ENCODE measurements at places on chromosomes 11 and 22.
A peak's percentile ranks its signal among the peaks of the same experiment; 100 is the strongest.

DNA sequence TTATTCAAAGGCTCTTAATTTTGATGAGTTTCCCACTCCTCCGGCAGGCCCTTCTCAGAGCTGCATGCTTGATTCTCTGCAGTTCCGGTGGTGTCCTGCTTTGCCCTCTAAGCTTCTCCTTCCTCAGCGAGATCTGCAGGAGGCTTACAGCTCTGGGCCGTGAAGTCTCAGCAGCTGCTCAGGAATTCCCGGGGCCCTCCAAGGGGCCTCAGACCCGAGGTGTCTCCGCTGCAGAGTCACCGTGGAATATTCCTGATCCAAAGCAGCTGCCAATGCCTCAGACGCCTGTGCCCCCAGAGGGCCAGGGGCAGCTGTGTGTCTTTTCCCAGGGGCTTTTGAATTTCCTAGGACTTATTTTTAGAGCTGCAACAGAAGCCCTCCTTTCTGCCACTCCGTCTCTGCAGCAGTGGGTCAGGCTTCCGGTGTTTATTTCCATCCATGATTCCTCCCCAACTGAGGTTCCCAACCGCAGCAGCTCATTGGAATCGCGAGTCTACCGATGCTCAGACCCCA is 37.2 kb downstream of the RPS6KA4 start:
- no peak for DNase-seq

DNA sequence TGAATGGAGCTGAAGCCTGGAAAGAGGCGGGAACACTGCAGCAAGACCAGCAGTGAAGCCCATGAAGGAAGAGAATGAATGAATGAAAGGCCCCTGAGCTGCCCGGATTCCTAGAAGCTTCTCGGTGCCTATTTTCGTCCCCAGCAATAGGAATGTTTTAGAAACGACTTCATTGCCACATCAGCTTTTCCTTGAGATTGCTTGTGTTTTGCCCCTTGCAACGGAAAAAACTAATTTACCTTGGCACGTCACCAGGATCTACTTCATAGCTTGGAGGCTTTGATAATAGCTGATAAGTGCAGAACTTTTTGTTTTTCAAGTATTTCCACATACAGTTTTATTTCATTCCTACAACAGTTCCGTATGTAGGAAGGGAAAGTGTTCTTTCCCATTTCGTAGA is 248.9 kb upstream of the NARS2 start:
- DNase-seq, result no peak

DNA sequence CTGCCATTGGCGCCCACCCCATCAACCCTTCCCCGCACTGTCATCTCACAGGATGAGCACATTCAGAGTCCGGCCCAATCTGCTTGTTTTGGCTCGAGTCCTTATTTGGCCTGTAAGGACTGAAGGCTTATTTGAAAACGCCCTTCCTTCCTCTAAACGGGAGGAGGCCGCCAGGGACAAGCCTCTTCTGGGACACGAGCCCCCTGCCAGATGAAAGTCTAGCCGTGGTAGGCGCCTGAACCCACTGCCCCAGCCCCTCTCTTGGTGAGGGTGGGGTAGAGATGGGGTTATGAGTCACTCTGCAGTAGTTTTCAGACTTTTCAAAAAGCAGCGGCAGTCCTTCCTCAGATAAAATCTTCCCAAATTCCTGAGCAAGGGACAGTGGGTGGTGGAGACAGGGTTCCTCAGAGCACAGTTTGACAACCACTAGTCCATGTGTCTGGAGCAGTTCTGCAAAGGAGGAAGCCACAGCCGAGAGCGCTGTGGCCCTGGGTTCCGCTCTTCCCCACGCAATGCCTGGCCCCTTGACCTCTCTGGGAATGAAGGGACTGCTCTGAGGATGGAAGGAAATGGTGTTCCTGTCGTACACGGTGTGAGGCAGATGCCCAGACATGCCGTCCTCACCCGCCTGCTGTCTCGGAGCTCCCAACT is 57.0 kb downstream of the MYH9 start:
- no peak for DNase-seq

- no peak for DNase-seq
Measured at GRCh38 chr11:19474954-19475721, 234.4 kb upstream of the E2F8 start.

- no peak for DNase-seq
Measured at GRCh38 chr11:83801799-83802198, 515.6 kb upstream of the CCDC90B start.

DNA sequence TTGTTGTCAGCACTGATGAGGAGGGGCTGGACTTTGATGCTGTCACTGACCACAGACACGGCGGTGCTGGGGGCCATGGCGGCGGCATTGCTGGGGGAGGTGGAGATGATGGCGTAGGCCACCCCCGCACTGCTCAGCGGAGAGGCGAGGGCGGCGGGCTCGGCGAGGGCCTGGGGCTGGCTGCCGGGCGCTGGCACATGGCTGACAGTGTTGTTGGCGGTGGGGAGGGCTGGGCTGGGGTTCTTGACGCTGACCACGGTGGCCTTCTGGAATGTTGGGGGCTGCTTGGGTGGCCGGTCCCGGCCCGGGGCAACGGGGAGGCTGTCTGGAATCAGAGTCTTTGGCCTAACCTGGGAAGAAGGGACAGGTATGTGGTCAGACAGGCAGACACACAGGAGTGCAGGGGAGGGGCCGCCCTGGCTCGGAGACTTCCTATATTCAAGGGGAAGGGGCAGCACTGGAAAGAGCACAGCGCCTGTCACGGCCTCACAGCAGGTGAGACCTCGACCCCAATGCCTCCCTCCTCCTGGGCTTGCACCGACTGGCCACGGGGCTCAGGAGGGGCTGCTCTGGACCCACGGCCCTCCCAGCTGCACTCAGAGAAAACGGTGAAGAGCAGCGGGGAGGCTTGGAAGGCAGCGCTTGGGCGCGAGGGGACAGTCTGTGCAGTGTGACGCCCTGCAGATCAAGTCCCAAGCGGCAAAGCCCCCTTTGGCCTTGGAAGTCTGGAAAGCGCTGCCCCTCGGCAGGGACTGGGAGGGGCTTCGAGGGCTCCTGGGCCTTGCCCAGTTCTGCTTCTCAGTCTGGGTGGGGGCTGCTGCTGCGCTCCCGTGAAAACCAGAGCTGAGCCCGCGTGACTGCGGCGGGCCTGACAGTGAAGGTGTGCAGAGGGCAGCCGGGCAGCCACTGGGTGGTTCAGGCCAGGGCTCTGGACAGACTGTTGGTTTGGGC is 93.2 kb downstream of the PHF21B start:
- no peak for DNase-seq

DNA sequence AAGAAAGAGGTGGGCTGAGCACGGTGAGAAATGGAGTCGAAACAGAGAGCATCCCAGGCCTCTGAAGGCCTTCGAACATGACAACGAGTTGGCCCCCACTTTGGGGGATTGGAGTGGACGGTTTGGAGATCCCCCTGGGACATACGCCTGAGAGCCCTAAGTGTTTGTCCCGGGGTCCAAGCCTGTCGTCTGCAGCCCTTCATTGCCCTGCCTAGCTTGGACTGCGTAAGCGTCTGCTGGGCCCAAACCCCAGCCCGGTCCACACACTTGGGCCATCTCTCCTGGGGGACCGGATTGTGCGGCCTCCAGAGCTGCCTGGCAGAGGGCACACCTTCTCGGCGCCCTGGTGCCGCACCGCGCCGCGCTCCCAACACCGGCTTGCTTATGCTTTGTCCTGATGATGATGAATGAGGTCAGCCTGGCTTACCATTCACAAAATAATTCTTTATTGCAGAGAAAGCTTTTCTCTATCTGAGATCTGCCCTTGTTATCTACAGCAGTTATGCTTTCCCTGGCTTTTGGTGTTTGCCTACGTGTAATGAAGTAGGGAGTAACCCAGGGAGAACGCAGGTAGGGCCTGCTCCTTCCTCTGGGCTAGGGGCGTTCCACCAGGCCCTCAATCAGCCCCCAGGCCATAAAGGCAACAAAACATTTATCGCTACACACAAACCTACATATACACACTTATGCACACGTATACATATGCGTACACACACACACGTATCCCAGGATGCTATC is 85.9 kb upstream of the PPARA start:
- no peak for DNase-seq

- DNase-seq, result no peak
Measured at GRCh38 chr11:12441231-12441861, 64.0 kb downstream of the PARVA start.

GRCh38 chr11:71208011-71208774 is 44.2 kb downstream of the SHANK2 start:
- DNase-seq, result no peak

DNA sequence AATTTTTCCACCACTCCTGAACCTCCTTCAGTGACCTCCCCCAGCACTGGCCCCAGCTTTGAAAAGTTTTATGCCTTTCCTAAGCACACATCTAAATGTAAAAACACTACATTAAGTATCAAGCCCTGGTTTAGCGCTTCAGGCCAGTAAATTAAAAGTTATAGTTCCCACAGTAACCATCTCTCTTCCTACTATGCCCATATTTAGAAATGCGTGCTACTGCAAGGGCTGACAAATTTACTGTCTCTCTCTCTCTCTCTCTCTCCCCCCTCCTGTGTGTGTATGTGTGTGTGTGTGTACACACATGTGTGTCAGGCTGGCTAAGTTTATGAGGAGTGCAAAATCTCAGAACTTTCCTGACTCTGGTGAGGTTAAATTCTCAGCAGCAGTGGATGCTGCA is 231.4 kb downstream of the LARGE1 start:
- no peak for DNase-seq

DNA sequence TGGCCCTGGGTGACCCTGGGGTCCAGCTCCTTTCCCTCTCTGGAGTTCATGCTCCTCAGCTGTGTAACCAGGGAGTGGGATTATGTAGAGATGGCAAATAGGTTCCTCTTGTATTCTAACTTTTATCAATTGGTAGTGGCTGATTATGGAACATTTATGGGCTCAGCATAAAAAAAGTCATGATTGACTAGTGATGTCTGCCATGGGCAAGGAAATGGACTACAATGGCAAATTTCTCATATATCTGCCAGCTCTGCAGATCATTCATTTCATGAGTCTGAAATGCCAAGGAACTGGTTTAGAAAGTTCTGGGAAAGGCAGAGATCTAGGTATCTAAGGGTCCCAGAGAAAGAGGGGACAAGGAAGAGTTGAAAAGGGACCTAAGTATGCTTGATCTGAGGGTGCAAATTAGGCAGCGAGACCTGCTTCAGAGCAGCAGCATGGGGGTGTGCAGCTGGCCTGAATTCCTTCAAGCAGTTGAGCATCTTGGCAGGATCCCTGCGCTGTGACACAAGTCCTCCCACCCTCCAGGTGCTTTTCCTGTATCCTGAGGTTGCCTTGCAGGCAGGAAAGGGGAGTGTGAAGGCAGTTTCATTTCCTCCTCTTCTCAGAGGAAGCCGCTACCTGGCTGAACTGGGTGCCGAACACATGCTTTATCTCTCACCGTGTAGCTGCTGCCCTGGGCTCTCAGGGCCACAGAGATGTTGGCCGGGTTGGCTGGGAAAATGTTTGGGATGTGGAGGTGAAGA is 10.4 kb downstream of the SLC15A3 start:
- DNase-seq, result no peak

DNA sequence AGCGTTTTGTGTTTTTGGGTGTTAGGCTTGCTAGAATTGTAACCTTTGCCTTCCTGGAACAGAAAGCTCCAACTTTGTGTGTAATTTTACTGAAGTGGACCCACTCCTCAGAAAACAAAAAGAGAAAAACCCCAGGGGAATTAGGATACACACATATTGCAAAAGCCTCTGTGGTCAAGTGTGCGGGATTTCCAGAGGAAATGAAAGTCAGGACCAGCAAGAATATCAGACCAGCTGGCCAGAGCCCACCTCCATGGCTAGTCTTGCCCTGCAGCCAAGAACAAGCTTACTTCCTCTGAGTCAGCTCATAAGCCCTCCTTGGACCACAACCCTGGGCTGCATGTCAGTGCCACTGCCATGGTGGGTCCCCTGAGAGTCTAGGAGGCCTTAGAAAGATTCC is 37.0 kb upstream of the FTH1 start:
- no peak for DNase-seq

DNA sequence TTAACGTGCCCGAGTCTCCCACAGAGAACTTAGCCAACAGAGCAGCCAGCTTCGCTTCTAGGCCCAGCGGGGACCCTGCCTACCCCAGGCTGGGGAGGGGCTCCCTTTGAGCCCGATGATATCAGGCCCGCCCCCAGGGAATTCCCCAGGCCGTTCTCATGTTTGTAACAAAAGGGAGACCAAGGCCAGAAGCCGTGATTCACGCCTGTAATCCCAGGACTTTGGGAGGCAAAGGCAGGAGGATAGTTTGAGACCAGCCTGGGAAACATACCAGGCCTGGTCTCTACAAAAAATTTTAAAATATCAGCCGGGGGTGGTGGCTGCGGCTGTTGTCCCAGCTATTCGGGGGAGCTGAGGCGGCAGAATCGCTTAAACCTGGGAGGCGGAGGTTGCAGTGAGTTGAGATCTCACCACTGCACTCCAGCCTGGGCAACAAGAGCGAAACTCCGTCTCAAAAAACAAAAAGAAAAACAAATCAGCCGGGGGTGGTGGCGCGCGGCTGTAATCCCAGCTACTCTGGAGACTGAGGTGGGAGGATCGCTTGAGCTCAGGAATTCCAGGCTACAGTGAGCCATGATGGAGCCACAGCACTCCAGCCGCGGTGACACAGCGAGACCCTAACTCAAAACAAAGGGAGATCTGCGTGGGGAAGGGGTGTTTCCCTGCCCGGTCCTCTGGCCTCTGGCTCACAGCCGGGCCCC is 1.7 kb downstream of the DRD4 start:
- DNase-seq, result no peak

- no peak for DNase-seq
Measured at GRCh38 chr11:123773959-123774358, 19.6 kb upstream of the OR6X1 start.

- no peak for DNase-seq
Measured at GRCh38 chr22:34986523-34986922, 79.4 kb upstream of the ISX start.

GRCh38 chr22:44003405-44004103 is 20.5 kb upstream of the PARVB start:
- no peak for DNase-seq

DNA sequence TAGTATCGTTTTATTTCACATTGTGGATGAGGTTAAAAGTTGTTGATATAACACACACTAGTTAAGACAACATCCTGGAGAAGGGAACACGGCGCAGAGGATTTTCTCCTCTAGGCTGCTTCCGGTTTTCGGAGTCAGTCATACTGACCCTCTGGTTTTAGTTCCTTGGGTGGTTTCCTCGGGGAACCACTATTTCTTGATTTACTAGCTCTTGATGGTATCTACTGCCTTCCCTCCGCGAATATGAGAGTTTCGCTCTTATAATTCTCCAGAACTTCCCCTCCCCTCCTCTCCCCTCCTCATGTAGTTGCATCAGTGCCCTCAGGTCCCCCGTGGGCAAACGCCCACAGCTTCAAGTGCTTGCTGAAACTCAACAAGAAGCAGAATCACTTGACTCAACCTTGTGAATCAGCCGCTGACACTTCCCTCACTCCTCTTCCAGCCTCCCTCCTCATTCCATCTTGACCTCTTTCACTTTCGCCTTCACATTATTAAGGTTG is 15.9 kb upstream of the APOBEC3A start:
- peak; percentile 70 for DNase-seq

DNA sequence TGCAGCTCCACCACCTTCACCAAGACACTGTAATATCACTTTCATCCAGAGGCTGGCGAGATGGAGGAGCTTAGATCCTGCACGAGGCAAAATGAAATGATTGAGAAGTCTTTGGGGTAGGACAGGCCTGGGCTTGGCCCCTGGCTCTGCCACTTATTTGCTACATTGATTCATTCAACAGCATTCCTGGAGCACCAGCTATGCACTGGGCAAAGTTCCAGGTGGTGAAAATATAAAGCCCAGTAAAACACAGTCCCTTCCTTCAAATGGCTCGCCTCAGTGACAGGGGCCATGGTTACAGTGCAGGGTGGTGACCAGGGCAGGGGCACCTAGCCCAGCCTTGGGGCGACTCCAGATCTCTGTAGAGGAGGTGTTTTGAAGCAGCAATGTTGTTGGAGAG is 19.7 kb downstream of the ALX4 start:
- no peak for DNase-seq
